Inflammatory macrophage treated with lipopolysaccharide for 1 hour (primary cell): ENCODE measurements at places on chromosomes 11 and 22.
A peak's percentile ranks its signal among the peaks of the same experiment; 100 is the strongest.

GRCh38 chr11:11821899-11822298 is 19.9 kb upstream of the USP47 start:
- DNase-seq = no peak

DNA sequence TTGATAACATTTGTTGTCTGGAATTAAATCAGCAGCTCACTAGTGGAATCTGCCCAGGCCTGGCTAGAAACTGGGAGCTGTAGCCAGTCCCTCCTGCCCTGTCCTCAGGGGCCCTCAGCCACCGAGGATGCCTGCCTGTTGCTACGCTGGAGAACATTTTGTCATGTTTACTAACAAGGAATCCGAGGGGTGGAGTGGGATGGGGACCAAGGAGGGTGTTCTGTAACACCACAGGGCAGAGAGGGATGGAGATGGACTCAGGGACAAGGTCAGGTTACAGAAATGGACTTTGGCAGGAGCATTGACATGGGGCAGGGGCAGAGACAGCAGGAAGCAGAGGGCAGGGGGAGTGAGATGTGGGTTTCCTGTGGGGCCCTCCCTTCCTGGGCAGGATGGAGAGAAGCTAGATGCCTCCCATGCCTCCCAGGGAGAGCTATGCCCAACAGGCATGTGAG is 45.8 kb upstream of the AMPD3 start:
- no peak for DNase-seq

GRCh38 chr11:115659061-115659963 is 155.1 kb upstream of the CADM1 start:
- peak; percentile 26 for DNase-seq

DNA sequence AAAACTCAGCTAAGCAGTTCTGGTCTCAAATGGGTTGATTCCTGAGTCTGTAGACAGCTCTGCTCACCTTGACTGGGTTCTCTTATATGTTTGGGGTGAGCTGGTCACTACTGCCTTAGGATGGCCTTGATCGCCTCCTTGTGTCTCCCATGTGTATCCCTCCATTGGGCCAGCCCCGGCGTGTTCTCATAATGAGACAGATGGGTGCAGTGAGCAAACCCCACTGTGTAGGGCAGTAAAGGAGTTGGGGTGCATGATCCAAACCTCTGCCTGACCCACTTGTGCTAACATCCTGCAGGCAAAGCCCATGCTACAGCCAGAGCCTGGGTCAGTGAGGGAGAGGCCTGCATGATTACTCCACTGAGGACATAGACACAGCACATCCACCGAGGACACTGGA is 657.6 kb downstream of the BRD1 start:
- DNase-seq = no peak

DNA sequence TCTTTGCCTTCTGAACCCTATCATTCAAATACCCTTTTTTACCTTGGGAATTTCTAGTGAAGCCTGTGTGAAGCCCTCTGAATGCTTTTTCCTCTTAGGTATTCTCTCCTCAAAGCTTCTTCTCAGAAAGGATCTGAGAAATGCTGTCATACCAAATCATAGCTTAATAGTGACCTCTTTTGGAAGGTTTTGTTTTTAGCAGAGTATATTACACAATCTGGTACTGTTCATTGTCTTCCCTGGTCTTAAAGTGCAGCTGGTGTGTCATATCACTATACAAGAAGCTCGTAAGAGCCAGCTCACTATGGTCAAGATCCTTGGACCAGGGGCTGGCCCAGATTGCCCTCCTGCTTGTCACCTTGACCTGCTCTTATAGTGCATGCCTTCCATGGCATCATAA is 204.4 kb upstream of the ANO5 start:
- peak; percentile 18 for DNase-seq

DNA sequence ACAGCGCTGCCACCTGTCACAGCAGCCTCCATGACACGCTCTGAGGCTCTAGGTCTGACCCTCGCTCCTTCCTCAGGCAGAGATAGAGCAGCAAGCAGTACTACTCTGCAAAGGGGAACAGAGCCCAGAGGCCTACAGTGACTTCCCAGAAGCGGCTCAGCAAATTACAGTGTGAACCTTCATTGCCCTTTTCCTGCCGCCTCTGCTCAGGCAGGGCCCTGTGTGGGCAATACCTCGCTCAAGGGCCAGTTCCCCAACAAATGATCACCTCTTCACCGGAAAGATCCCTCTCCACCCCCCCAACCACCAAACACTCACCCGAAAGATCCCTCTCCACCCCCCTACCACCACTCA is 12.3 kb downstream of the KIAA0930 start:
- DNase-seq = peak; percentile 62

GRCh38 chr11:34501500-34501899 is 12.1 kb downstream of the ELF5 start:
- DNase-seq = peak; percentile 91

- DNase-seq = no peak
Measured at GRCh38 chr11:114441921-114442320, 2.7 kb downstream of the REXO2 start.
